Effector CD4-positive, alpha-beta T cell (primary cell): ENCODE measurements at places on chromosomes 6 and 20.

DNA sequence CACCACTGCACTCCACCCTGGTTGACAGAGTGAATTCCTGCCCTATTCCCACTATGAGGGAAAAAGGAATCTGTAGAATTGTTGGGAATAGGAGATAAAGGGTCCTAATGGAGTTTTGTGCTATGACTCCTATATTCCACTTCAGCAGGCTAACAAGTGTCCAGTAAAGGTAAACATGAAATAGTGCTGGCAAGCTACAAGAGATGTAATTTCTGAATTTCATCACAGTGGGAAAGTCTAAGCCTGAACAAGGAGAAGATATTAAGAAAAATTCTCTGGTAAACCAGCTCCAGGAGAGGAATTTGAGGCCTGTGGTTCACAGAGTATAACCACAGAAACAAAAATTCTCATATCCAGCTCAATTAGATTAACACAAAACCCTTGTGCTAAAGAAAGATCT, 10.3 kb upstream of the C6orf58 start:
- DNase-seq, result no peak

GRCh38 chr20:43755851-43756250, 29.0 kb upstream of the GTSF1L start:
- no peak for DNase-seq

- DNase-seq, result no peak
These were observed 52.9 kb upstream of the UNC93A start for GRCh38 chr6:167238146-167238693.

DNA sequence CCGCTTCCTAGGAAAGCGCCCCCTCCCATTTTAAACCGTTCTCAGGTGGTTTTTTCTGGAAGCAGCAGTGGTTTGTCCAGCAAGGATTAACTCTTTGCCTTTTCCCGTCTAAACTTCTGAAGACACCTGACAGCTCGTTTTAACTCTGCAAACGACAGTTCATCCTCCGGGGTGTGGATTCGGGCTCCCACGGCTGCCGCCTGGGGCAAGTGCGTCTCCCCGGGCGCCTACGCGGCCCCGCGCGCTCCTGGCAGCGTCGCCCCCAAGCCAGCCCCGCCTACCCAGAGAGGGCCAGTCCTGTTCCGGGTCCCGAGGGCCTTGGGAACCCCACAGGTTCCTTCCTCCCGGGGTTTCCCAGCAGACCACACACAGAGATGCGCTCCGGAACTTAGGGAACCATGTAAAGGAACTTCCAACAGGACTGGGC, 54.4 kb downstream of the PRR18 start:
- no peak for DNase-seq

DNA sequence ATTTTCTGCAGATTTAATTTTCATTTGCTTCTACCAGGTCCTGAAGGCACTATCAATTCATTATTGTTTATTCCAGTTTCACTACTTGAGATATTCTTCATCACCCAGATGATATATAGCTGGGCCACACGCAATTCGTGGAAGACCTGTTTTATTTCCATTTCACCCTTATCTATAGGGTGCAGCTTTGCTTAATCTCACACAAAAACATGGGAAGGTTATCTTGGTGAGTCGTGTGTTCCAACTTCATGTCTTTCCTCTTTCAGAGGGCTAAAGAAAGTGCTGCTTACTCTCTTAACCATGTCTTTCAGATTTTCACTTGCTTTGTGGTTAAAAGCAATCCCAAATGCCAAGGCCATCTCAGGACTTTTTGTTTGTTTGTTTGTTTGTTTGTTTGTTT, 194.0 kb downstream of the SOD2 start:
- no peak for DNase-seq

DNA sequence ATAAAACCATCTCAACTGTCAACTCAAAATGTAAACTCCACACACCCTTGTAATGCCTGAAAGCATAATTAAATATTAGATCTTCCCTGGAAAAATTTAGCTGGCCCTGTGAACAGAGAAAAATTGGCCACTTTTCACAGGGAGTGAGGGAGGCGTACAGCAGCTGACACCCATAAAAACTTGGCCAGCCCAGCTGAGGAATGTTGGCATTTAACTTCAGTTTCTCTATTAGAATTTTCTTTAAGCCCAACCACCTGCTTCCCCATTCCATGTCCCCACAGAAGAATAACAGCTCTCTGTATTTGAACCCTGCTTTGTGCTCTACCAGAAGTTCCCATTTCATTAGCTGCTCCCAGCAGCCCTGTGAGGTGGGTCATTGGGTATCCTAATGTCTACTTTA, 41.0 kb downstream of the PKHD1 start:
- DNase-seq, result no peak

GRCh38 chr20:20835897-20836296, 123.5 kb upstream of the RALGAPA2 start:
- DNase-seq, result no peak

DNA sequence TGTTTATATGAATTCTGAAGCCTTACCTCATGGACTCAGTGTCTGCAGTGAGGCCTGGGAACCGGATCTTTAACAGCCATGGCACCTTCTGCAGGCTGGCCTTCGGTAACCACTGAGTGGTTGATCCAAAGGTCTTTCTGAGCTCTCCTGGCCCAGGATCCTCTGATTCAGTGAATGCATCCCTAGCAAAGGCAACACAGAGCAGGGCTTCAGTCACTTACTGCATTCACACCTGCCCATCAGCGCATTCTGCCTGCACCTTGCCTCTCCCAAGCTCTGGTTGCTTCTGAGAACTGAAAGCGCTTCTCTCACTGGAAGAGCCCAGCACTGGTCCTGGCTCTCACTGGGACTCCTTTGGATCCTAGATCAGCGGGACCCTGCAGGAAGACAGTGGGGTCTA, 8.4 kb upstream of the CST9 start:
- no peak for DNase-seq

DNA sequence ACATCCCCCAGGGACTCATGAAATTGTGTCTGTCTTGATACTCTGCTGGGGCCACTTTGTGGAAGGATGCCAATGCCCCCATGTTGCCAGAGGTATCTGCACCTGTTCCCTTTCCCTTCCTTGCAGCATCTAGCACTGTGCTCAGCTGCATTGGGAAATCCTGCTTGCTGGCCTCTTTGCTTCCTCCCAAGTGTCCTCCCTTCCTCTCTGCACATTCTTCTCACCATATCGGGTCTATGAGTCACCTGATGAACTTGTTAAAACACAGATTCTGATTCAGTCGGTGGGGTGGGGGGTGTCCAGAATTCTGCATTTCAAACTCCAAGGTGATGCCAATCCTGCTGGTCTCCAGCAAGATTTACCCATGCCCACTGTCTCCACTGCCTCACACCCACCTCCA, 467.8 kb downstream of the PTPRT start:
- DNase-seq, result no peak

DNA sequence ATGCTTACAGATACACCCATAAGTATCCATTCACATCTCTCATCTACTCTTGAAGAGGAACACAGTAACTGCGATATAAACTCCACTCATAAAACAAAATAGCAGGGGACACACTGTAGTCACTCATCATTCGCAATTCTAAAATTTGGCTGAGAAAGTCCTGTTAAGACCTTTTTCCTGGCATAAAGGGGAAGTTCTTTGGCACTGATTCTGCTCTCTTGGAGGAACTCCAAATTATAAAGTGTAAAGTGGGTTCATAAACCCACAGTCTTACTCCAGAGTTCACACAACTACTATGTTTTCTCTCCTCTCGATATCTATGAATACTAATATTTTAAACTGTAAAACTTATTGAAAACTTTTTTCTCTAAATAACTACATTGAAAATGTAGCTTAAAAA, 80.6 kb downstream of the ADGB start:
- DNase-seq, result no peak

- no peak for DNase-seq
These were observed 45.6 kb upstream of the RIPOR2 start for GRCh38 chr6:24981386-24981760.

- no peak for DNase-seq
These were observed 34.1 kb upstream of the MYLK2 start for GRCh38 chr20:31785089-31785488.

DNA sequence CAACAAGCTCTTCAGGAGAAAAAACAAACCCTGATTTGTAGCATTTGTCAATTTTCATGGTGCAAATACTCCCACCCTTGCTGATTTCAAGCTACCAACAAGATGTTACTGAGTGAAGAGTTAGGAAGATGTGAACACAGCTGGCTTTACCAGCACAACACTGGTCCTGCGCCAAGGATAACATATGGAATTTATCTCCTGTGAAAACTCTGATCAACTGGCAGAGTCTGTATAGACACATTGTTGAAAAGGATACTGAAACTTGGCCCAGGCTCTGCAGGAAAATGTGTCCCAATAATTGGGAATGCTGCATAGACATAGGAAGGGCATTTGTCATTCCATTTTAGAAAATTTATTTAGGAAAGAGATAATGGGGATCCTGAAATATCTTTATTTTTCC, 29.0 kb downstream of the OTOR start:
- DNase-seq, result no peak

- no peak for DNase-seq
These were observed 101.8 kb downstream of the TTLL2 start for GRCh38 chr6:167426651-167427050.

DNA sequence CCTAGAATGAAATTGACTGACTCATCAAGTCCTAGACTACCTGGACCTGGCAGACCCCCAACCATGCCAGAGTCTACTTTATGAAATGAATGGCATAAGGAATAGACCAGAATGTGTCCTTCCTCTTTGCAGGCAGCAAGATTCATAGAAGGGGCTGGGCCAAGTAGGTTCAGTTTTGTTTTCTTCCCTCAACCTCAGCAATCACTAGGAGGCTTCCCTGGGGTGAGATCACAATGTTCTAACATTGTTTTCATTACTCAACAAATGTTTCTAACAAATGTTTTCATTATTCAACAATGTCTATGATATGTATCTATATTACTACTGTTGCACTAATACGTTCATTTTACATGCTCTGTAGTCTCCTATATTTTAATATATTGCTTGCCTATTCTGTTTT, 8.4 kb upstream of the FAM162B start:
- DNase-seq, result no peak

DNA sequence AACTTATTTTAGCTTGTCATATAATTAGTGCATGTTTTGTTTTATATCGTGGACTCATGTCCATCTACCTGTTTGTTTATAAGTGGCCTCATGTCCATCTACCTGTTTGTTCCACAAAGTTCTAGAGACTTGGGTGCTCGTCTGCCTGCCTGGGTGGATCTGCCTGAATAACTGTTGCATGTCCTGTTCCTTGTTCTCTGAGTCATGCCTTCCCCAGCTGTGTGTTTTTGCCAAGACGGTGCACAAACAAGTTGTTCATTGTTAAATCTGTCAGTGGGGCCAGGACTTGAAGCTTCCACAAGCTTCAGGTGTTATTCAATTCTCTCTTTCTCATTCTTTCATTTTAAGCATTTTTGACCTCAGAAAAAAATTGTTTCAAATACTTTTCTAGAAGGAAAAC, 358.0 kb upstream of the CITED2 start:
- DNase-seq, result no peak

DNA sequence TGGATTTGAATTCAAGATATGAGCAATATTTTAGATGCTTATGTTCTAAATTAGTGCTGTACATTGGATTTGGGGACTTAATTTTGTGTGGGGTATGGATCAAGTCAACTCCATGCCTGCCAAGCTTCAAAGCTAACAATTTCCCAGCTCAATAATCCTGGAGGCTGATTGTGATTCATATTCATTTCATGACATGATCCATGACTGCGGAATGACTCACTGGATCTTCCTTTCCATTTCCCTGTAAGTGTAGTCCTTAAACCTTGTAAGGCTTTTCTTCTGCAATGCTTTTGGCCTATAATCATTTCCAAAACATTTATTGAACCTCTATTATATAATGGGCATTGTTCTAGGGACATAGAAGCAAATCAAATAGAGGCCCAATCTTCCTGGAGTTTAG, 44.7 kb upstream of the CCN2 start:
- DNase-seq, result no peak

GRCh38 chr6:43265564-43265963, 22.3 kb downstream of the TTBK1 start:
- no peak for DNase-seq

GRCh38 chr6:113211170-113211569, 646.0 kb upstream of the MARCKS start:
- no peak for DNase-seq

GRCh38 chr6:156685823-156686222, 91.4 kb upstream of the ARID1B start:
- DNase-seq, result no peak

DNA sequence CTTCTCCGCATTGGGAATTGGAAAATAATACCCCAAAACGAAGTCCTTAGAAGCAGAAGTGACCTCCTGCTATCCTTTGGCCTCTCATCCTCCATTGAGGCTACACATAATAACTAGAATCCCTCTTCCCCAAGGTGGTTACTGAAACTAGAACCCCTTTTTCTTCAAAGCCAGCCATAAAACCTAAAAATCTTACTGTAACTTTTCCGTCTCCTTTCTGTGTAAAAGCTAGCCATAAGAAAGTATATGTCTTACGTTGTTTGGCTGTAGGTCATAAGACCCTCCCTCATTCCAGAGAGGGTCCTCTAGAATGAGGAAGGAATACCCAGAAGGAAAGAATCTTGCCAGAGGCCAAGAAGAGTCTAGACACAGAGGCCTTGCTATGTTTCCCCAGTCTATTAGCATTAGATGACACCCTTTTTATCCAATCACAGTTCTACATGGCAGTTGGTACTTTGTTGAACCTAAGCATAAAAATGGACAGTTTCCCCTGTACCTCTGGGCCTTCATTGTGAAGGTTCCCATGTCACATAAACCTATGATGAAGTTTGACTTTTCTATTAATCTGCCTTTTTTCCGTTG, 133.9 kb upstream of the BTN3A2 start:
- no peak for DNase-seq

DNA sequence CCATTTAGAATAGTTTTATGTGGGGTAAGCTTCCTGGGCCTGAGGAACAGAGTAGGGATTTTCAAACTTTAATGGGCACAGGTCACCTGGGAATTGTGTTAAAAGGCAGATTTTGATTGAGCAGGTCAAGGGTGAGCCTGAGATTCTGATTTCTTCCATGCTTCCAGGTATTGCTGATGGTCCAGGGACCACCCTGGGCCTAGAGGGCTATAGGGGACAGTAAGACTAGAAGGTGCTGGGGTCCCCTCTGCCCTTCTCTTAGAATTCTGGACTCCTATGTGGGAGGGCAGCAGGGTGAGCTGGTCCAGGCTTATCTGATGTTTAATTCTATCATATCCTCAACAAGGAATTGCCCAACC, 2.6 kb downstream of the DDR1 start:
- DNase-seq, result no peak
